ENCODE measurements at places on chromosomes 5 and 9. TPM values are rescaled to one million over a fixed set of nuclear protein-coding genes. Genes with fewer than 3 reads are reported as not detected.

Gene GCNT1
- 38.4 TPM for total RNA-seq

Gene FTMT
- total RNA-seq: not detected

- no peak for DNase-seq
These were observed 18.7 kb upstream of the LECT2 start for GRCh38 chr5:135973323-135974020.

DNA sequence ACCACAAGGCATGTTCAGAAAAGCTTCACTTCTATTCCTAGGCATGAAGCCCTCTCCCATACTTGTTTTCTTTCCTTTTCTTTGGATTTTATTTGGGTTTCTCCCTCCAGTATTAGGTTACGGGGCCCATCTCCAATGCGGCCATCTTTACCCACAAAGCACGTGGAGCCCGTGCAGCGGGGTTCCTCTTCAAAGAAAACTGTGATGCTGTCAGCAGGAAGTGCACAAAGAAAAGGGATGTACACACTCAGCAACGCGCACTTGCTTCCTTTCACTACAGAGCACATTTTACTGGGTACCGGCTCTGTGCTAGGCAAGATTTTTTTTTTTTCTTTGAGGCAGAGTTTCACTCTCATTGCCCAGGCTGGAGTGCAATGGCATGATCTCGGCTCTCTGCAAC lies 106.6 kb downstream of the COL23A1 start:
- DNase-seq: peak; percentile 19

DNA sequence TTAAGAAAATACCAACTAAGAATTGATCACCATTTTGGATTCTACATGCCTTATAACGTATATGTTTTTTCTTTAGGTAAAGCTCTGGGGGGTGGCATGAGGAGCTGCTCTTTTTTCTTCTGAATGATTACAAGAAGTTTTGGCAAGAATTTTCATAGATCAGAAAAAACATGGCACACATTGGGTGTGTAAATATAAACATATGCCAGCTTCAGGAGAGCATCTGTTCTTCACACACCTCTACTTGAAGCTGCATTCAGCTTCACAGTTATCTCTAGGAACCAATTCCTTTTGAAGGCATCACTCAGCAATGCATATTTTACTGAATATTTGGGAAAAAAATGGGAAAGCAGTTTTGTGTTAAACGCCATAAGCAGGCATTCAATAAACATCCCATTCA lies 122.7 kb upstream of the GHR start:
- no peak for DNase-seq

Gene GPX3
- total RNA-seq: not detected

DNA sequence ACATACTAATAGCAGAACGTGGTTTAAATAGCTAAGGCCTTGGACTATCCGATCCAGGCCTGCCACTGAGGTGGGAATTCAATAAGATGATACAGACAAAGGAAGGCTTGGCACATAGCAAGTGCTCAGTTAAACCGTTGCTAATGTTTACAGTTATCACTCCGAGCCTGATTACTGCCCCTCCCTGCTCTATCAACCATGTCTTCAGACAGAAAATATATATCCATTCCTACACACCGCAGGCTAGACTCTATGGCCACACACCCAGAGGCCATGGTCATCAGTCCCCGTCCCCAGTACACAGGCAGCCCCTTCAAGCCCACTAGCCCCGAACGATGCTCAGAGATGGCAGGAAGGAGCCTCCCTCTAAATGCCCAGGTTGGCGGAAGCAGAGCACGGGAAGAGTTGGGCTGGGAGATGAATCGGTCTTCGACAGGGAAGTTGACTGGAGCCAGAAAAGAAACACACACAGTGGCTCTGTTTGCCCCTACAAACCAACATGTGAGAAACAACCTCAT lies 49.7 kb upstream of the STXBP1 start:
- DNase-seq: no peak

- no peak for DNase-seq
These were observed 340.6 kb upstream of the IRX4 start for GRCh38 chr5:2223303-2223702.

Gene ZNF608
- total RNA-seq: 58.8 TPM

DNA sequence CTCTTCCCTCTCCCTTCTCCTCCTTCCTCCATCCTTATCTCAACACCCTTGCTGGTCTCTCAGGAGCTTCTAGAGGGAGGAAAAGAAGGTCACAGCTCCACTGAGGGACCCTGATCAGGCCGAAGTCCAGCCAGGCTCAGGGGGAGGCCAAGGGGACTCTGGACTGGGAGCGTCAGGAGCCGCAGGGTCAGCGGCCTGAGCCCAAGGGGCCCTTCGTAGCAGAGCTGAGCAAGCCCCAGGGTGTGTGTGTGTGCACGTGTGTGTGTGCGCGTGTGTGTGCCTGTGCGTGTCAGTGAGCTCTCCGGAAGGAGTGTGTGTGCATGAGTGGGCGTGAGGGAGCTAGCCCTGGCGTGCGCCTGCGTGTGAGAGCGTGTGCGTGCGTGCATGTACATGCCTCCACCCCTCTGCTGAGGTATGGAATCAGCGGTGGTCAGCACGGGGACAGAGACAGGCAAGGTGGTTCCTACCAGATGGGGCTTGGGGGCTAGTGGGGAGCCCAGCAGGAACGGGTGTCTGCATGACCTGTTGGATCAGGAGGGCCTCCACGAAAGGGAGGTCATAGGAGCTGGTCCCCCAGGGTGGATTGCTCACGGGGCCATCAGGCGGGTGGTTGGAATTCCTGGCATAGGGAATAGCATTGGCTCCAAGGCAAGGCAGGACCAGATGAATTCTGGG lies 10.0 kb upstream of the AGPAT2 start:
- no peak for DNase-seq

GRCh38 chr9:115226152-115226551 lies 108.2 kb upstream of the TNC start:
- DNase-seq: no peak

Gene KCNV2
- total RNA-seq: not detected

DNA sequence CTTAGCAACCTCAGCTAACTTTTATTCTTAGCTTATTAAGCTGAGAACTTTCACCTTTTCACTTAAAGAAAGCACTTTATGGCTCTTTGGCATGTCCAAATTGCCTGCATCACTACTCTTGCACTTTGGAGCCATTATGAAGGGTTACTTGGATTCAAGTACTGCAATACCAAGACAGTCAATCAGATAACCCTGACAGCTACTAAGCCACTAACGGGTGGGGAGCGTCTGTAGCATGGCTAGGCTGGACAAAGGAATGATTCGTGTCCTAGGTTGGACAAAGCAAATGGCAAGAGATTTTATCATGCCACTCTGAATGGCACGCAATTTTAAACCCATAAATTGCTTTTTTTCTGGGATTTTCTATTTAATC lies 39.6 kb downstream of the TRPM6 start:
- DNase-seq: no peak

- no peak for DNase-seq
These were observed 327.5 kb downstream of the FBXL17 start for GRCh38 chr5:108054349-108054748.

GRCh38 chr9:899440-900184 lies 58.1 kb downstream of the DMRT1 start:
- DNase-seq: peak; percentile 40

DNA sequence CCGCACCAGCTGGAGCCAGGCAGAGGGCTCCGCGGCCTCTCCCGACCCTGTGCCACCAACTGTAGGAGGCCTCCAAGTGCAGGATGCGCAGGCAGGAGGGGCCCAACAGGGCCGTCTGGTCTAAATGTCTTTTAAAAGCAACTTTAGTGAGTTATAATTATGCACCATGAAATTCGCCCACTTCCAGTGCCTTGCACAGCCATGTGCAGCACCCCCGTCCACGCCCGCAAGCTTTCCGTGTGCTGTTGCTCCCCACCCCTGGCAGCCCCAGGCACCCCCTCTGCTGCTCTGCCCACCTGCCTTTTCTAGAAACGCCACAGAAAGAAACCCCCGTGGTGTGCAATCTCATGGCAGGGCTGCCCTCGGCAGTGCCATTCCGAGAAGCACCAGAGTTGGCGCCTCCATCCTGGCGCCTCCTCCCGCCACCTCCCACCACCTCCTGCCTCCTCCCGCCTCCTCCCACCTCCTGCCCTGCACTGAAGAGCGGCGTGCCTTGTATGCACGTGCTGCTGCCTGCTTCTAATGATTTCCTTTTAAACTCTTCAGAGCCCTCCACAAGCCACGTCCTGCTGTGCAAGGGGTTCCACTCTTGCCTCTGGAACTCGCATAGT lies 7.5 kb upstream of the SLC6A18 start:
- no peak for DNase-seq

- no peak for DNase-seq
These were observed 130.7 kb upstream of the NREP start for GRCh38 chr5:111887706-111888105.

- no peak for DNase-seq
These were observed 1.9 kb downstream of the NIM1K start for GRCh38 chr5:43193894-43194265.

GRCh38 chr9:91065231-91066041 lies 263.8 kb downstream of the SYK start:
- DNase-seq: no peak

DNA sequence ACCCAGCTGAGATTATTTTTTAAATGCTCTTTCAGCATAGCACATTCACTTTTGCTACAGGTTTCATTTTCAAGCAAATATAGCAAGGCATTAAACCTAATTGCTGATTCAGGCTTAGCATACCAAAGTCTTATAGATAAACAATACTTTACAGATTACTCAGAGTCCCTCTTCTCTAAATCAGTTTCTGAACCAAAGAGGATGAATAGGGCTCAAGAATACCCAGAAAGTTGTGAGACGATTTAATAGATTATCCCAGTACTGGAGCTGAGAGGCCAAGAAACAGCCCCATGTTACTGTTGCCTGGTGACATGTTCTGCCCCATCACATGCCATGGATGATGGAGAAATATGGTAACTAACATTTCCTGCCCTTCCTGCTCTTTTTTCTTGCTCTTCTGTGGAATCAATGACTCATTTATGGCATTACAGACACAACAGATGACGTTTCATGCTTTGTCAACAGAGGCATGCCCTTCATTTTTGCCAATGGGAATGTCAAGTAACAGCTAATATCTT lies 18.1 kb upstream of the SSBP2 start:
- no peak for DNase-seq

- DNase-seq: peak; percentile 21
These were observed 13.3 kb downstream of the HMMR start for GRCh38 chr5:163473635-163474243.

DNA sequence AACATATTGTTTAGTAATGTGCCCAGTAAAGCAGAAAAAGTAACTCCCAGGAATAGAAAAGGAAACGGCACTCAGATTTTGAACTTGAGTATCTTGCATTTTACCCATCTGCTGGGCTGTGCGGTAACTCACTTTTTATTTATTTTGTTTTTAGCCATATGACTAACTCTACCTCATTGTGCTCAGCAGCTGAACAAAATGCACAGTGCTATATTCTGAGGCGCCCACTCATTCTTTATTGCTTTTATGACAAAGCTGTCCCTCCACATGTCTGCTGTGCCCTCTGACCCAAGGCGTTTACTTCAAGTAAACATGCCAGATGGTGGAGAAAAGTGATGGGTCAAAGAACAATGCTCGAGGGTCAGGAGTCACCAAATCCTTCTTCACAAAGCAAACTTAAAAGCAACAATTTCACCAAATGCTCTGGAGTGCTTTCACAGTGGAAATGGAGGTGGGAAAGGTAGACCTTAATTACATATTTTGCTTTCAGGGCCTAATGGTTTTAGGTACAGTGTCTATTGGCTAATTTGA lies 215.2 kb upstream of the ELAVL2 start:
- no peak for DNase-seq

- no peak for DNase-seq
These were observed 226.1 kb upstream of the PIK3R1 start for GRCh38 chr5:67989456-67989855.

DNA sequence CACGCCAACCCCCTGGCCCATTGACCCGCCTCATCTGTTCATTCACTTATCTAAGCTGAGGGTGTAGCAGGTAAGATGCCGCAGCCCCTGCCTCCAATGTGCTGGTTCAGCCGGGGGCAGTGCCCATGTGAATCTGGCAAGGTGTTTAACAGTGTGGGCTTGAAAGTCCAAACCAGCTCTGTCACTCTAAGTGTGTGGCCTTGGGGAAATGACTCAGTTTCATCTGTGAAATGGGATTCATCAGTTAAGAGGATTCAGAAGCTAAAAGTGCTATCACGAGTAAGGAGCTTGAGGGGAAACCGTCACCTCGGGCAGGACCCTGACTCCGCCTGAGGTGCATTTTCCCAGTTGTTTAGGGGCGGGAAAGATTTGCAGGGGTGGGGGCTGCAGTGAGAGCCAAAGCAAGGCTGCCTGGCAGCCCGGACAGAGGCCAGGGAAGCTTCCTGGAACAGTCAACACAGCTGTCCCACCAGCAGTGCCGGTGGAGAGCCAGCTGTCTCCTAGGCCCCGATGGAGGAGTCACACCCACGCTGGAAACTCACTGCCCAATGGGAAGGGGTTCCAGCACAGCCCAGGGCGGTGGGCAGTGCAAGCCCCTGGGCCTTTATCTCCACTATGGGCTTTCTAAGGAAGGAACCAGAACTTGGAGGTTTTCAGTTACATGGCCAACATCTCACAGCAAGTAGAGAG lies 9.7 kb upstream of the URM1 start:
- no peak for DNase-seq
